ENCODE measurements at places on chromosomes 3 and 15. TPM values are rescaled to one million over a fixed set of nuclear protein-coding genes. Genes with fewer than 3 reads are reported as not detected.

Gene GRAMD1C
- 0.54 TPM for total RNA-seq

Gene TM2D3
- total RNA-seq: 37.2 TPM

Gene DNAJC19
- 80.7 TPM for total RNA-seq

Gene COMMD2
- 40.9 TPM for total RNA-seq

Gene ALPK3
- 0.04 TPM for total RNA-seq
